ENCODE measurements at places on chromosomes 6 and 20.

DNA sequence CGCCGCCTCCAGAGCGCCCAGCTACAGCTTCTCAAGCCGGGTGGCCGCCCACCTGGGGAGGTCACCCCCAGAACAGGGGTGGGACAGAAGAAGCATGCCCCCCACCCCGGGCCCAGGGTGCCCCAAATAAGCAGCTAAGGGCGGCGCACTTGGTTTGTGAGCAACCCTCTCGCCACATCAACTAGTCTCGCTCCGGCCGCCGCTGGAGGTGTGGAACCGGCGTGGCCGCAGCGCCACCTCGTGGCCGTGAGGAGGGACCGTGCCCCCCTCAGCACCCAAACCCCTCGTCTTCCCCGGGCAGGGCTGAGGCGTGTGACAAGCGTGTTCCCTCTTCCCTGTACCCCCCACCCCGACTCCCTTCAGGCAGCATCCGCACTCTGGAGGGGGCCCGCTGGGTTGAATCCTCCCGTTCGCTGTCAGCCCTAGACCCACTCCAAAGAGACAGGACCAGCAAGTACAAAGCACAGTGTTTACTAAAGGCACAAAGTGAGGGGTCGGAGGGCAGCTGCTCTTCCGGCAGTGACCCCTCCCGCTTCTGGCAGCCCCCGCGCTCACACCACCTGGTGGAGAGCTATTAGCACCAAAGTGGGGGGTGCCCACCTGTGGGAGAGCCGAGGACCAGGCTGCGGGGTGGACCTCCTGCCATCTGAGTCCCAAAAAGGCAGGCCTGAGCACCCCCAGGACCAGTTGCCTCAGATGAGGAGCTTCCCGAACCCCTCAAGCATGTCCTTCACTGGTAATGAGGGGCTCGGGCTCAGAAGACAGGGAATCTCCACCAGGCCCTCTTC, 45.4 kb downstream of the MDFI start:
- DNase-seq, result peak; percentile 69

DNA sequence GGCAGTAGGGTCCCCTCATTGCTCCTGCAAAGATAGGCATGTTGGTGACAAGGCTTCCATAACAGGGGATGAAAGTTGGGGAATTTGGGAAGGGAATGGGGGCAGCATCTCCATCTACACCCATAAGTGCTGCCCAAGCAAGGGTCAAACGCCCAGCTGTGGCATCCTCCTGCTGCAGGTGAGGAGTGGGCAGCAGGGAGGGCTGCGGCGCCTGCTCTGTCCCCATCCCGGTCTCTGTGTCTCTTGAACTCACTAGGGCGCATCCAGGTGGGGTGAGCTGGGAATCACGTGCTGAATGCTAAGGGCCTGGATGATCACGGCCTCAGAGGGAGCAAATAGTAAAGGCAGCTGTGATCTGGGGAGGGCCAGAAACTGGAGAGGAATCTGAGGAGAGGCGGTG, 9.1 kb downstream of the MICA start:
- no peak for DNase-seq

DNA sequence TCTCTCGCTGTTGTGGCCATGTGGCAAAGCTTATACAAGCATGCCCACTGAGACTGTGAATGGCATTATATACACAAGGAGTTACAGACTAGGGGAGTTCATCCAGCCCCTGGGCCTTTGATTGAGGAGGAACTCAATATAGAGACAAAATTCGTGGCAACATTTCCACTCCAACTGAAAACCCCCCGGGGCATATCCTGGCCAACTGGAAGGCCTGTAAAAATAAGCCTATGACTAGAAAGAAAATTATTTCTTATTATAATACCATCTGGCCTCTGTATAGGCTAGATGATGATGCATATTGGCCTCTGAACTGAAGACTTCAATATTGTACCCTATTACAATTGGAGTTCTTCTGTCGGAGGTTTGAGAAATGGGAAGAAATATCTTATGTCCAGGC, 175.5 kb upstream of the GJE1 start:
- no peak for DNase-seq

DNA sequence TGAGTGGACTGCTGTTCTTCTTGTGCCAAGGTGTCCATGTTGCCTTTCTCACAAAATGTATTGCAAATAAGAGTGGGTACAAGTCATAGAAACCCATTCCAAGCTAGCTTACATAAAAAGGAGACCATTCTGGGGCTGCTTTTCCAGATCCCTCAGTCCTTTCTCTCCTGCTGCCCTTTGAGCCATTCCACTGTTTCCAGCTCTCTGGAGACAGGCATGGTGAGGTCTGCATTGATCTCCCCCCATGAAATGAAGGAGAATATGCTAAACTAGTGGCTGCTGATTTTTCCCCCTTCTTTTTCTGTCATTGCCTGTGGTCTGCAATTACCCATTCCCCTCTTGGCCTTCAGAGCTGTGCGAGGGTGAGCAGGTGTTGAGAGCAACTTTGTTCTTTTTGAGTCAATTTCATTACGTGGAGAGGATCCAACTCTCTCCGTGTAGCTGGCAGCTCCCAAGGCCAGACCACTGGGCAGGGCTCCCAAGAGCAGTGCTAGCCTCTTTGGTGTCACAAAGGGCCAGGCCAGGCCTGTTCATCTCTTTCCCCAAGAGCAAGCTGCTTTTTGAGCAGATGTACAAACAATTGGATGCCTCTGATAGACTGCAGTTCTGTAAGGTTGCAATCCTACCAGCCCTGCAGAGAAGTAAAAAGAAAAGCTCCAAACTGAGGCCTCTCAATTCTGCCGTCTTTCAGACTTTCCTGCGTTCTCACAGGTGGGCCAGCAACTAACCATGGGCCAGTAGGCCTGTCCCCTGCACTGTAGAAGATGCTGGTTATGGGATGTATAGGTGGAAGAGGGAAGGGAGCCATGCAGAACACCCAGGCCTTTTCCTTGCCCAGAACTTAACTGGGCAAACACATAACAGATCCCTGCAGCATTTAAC, 96.1 kb upstream of the ARMC2 start:
- no peak for DNase-seq

DNA sequence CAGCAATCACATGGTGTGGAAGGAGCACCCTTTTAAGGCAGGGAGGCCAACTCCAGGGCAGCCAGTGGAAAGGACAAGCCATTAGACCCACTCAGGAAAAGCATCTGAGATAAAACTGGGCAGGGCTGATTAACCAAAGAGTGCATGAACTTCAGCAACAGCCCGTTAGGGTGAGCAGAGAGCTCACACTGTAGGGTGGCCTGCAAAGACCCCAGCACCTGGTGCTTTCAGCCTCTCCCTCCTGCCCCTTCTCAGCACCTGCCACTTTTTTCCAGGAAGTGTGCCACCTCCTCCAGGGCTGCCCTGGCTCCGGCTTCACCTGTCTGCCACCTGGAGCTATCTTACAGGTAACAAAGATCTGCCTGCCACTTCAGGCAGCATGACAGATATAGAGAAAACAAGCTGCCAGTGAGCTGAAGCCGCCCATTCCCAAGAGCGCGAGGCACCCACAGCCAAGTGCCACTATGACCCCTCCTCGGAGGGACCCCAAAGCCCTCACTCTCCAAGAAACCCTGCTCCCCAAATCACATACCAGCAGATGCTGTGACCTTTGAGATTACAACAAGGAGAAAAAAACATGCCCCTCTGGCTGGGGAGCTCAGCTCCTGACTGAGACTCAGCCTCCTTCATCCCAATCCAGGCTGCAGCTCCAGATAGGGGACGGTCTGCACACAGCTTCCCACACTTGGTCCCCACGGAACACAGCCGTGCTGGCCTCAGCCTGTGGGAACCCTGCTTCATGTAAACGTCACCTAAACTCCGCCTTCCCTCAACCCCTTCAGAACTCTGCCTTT, 71.2 kb downstream of the ABHD12 start:
- DNase-seq, result no peak

GRCh38 chr20:64220891-64221527, 34.5 kb upstream of the PCMTD2 start:
- DNase-seq, result no peak

GRCh38 chr6:150302520-150303176, 66.2 kb upstream of the IYD start:
- DNase-seq, result no peak

- DNase-seq, result no peak
Measured at GRCh38 chr6:159473475-159474263, 219.4 kb downstream of the SOD2 start.

DNA sequence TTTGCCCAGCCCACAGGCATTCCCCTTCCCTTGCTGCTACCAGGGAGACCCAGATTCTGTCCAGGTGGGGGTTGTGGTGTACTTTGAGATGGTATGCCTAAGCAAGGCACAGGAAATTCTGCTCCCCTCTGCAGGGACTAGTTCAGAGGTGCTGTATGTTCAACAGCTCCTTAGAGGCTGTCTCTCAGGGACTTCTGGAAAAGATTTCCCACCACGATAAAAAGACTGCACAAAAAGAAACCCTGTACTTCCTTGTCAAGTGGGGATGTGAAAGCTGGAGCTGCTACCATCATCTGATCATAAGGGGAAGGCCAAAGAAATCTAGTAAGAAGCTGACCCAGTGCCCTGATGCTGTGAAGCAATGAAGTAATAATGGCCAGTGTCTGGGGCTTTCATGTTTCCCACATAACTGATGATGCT, 51.5 kb upstream of the SMIM29 start:
- no peak for DNase-seq

DNA sequence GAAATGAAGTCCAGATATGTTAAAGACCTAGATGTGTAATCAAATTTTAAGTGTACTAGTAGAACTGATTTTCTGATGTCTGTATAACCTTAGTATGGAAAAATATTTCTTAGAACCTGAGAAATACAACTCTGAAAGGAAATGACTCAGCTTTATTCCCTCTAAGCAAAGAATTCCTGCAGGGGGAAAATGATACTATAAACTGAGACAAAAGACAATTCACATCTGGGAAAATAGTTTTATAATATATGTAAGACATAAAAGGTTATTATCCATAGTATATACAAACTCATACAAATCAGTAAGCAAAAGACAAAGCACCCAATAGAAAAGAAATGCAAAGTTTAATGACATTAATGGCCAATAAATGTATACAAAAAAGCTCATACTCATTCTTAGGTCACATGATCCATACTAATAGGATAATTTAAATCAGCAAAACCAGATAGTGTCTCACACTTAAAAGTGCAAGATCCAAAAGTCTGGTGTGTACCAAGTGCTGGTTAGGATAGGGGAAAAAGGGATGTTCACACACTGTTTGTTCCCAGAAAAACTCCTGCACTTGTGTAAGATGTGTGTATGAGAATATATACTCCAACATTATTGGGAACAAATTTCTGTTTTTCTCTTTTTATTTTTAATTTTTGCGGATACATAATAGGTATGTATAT, 22.6 kb downstream of the RNF217 start:
- no peak for DNase-seq

DNA sequence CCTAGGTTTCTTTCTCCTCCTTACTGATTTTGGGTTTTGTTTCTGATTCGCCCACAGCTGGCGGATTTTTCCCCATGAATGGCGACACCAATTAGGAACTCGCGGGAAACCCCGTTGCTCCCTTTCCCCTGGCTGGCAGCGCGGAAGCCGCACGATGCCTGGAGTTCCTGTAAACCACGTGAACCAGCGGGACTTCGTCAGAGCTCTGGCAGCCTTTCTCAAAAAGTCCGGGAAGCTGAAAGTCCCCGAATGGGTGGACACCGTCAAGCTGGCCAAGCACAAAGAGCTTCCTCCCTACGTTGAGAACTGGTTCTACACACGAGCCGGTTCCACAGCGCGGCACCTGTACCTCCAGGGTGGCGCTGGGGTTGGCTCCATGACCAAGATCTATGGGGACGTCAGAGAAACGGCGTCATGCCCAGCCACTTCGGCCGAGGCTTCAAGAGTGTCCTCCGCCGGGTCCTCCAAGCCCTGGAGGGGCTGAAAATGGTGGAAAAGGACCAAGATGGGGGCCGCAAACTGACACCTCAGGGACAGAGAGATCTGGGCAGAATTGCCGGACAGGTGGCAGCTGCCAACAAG, 3.2 kb upstream of the SEC23B start:
- no peak for DNase-seq

DNA sequence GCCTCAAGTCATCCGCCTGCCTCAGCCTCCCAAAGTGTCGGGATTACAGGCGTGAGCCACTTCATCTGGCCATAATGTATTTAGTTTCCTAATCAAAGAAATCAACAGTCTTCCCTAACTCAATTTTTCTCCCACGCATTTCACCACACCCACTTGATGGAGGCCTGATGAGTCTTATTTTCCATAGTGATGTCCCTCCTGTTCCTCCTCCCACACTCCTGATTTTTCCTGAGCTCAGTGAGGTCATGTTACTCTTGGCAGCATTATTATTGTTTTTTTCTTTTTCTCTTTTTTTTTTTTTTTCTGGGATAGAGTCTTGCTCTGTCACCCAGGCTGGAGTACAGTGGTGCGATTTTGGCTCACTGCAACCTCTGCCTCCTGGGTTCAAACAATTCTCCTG, 8.9 kb downstream of the ABRACL start:
- no peak for DNase-seq

DNA sequence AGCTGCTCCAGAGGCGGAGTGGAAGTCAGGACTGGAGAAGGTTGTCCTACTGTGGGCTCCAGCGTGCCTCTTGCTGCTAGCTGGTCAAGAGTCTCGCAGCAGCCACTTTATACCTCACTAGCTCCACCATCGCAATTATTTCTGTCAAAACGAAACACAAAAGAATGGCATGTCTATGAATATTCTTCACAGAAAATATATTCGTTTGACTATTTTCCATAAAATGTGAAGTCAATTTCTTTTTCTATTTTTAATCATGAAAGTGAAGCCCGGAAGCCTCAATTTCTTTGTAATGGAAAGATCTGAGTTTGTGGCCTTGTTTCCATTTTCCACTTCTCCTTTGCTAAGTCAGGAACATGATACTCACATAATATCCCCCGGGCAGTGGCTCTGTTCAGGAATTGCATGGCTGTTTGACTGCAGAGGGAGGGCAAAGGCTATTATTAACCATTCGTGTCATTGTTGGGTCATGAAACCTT, 51.7 kb downstream of the DTD1 start:
- DNase-seq, result no peak

GRCh38 chr6:90516074-90516660, 70.7 kb downstream of the MAP3K7 start:
- DNase-seq, result no peak

DNA sequence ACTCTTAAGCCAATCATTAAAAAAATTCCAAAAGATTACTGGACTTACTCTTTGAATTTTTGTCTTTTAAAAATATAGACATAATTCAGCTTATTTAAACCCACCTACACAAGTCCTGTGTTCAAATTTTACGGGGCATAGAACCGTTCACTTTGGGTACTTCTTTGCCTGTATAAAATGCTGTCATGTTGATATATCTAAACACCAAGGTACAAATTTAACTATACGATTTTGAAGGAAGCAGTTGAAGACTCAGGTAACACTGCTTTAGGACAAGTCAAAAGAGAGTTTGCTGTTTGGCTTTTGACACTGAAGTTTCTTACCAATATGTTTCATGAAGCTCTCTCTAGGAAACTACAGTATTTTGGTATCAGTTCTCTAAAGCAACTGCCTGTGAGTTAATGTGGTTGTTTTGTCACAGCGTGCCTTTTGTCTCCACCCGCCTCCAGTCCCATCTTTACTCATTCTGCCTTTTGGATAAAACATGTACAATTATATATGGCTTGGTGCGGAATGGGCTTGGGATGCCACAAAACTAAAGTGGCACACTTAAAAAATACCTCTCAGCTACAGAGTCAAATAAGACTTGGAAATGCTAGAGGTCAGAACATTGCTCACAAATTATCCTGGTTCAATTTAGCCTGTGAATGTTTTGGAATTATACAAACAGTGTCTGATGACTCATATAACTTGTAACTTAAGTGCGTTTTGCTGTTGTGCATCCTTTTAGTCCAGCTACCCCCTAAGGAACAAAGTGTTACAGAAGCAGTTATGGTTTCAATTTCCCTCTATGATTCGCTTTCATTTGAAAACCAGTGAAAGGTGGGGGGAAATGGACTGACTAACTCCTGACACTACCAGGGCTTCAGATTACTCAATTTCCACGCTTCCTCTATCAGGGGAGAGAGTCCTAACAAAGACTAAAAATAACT, 38.7 kb downstream of the RGS17 start:
- no peak for DNase-seq

GRCh38 chr6:2970034-2970685, 1.2 kb downstream of the SERPINB6 start:
- DNase-seq, result no peak

All from activated CD4-positive, alpha-beta T cell treated with anti-CD3 and anti-CD28 coated beads for 24 hours (primary cell).